ENCODE measurements at places on chromosomes 1 and 21.

- DNase-seq = no peak
Observed at GRCh38 chr1:116764466-116764898, 10.3 kb downstream of the CD2 start.

DNA sequence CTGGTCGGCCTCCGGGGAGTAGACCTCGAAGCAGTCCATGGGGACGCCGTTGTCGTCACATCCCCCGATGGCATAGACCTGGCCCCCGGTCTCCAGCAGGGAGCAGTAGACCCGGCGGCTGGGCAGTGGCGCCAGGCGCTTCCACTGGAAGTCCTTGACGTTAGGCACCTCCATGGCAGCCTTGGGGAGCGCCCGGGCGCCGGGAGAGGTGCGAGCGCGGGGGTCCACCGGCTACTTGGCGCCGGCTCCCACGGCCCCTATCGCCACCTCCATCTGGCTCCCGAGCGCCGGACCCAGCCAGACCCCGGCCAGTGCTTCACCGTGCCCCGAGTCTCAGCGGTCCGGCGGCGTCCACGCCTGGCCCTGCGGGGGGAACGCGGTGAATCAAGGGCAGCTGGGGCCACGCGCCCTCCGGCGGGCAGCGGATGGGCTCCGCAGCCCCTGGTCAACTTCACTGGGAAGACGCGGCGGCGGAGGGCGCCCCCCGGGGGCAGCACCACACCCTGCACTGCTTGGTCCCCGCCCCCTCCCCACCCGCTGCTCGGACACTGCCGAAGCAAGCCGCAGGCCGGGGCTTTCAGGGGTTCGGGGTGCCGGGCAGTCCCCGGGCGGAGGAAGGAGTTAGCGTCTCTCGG lies 13.2 kb downstream of the KLHDC8A start:
- DNase-seq = no peak

GRCh38 chr1:16451841-16452528 lies 11.5 kb downstream of the NECAP2 start:
- no peak for DNase-seq

DNA sequence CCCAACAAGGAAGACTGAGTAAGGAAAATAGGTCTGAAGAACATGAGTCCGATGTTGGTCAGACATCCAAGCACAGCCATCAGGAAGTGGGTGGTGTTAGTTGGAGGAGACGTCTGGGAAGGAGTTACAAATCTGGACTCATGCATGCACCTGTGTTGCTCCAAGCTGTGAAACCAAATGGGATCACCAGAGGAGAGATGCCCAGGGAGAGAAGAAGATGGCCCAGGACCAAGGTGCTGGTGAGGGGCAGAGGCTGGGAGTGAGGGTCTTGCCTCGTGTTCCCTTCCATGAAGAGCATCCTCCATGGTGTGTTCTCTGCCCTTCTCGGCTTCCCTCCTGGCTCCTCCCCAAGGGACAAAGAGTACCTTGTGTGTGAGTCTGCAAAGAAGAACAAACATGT lies 405.6 kb downstream of the NPHP4 start:
- no peak for DNase-seq

DNA sequence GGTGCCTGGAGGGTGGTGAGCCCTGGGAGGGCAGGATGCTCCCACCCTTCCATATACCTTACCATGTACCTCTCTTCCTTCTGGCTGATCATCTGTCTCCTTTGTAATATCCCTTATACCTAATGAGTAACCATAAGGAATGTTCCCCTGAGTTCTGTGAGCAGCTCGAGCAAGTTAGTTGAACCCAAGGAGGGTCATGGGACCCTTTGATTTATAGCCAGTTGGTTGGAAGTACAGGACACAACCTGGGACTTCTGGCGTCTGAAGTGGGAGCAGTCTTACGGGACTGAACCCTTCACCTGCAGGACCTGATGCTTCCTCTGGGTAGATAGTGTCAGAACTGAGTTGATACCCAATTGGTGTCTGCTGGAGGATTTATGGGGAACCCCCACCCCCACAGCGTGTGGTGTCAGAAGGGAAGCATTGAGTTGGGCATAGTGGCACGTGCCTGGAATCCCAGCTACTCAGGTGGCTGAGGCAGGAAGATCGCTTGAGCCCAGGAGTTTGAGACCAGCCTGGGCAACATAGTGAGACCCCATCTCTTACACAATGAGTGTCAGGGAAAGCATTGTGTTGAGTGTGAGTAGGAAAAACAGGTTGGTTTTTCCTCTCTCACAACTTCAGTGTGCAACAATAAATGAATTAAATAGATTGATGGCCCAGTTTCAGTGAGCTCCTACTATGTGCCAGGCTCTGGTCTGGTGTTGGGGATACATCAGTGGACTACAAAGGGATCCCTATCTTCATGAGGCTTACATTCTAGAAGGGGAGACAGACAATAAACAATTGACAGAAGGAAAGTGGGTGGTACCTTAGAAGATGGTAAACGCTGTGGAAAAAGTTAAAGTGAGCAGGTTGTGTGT lies 16.0 kb downstream of the DNAJC16 start:
- no peak for DNase-seq
